Right ventricle myocardium superior (tissue), 1 donor: ENCODE measurements at places on chromosomes 5 and 9. TPM values are rescaled to one million over a fixed set of nuclear protein-coding genes. Genes with fewer than 3 reads are reported as not detected.

GRCh38 chr9:87464110-87464991 lies 33.3 kb upstream of the DAPK1 start:
- no peak for DNase-seq

The SLC2A8 gene
- 16.6 TPM for total RNA-seq

The FAM114A2 gene
- total RNA-seq: 29.6 TPM

DNA sequence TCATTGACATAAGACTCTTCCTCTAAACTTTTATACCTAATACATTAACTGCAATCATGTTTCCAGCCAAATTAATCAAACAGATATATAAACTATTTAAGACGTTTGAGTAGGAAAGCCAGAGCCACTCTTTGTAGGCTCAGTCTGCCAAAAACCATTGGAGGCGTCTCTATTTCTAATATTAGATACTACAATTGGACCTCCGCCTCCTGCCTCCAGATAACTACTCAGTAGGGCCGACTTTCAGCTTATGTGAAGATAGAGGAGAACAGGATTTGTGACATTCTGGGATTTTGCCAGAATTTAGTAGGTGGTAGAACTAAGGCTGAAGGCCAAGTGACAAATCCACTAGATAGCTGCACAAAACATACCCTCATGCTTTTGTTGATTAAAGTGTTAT lies 463.0 kb downstream of the CETN3 start:
- DNase-seq: no peak

DNA sequence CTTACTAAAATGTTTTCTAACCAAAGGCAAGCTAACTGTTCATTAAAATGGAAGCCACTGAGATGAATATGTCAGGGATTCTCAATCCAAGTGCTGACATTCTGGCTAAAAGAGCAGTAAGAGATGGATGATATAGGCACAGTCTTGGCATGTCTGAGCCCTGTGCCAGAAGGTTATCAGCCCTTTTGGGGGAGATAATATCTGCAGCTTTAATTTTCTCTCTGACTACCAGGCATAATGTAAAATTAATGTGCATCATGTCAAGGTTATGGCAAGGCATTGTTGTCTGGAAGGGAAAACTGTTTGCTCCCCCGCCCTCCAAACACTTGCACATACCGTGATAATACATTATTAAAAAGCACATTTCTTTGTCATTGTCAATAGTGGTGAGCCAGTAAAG lies 609.8 kb downstream of the ZNF608 start:
- DNase-seq: no peak
